ENCODE measurements at places on chromosomes 12 and 14.

DNA sequence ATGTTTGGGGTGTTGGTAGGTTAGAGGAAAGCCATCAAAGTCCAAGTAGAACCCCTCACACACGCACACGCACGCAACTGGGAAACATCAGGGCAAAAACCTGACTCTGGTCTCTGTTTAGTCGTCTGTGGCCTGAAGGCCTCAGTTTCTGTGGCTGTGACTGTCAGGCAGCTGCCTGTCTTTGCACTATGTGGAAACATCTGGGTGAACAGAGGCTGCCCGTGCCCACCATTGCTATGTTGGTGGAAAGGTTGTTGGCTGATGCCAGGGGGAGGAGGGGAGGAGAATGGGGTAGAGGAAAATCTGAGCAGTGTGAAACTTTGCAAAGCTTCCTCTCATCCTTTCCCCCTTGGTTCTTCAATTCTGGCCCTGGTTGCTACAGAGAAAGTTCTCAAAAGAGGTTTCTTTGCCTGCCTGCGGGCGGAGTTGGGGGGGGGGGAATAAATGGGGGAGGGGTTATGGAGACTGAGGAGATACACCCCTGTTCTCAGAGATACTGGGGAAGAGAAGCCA is 7.5 kb downstream of the HOXC10 start:
- no peak for DNase-seq

DNA sequence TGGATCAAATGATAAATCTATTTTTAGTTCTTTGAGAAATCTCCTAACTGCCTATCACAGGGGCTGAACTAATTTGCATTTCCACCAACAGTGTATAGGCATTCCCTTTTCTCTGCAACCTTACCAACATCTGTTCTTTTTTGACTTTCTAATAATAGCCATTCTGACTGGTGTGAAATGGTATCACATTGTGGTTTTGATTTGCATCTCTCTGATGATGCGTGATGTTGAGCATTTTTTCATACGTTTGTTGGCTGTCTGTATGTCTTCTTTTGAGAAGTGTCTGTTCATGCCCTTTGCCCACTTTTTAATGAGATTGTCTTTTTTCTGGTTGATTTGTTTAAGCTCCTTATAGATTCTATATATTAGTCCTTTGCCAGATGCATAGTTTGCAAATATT is 67.1 kb downstream of the IFNG-AS1 start:
- no peak for DNase-seq

- DNase-seq: no peak
Measured at GRCh38 chr14:73221945-73222344, 15.4 kb upstream of the PAPLN start.

DNA sequence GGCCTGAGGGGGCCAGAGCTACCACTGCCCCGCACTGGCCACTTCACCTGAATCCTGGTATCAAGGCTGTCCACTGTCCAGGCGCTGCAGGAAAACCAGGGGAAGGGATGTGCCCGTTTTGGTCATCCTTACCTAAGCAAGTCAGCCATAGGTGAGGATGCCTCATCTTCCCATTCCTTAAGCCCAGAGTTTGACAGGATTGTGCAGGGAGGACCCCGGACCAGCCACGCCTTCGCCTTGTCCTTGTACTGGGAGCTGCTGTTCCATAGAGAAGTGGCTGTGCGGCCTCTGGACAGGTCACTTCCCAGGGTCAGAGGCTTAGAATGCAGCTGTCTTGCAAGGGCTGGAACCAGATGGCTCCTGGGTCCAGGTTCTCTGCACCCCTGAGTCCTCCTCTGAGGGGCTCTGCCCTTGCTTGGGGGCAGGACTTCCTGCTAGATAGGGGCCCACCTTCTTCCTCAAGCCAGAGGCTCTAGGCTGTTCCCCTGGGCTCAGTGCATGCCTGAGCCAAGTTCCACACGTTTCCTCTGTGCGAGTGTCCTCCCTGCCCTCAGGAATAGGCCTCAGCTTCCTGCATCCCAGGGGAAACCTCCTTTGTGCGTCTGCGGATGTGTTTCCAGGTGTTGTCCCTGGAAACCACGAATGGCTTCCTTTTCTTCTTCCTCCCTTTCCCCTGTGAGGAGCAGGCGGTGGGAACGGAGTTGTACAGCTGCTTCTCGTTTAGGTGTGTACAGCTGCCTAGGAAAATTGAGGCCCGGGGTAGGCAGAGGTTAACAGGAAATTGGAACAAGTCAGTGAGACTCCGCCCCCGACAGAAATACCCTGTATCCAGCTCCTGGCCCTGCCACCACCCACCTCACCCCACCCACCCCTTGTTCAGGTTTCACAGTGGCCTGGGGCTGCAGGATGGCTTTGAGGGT is 54.3 kb upstream of the RIN3 start:
- DNase-seq: peak; percentile 28

- DNase-seq: peak; percentile 33
Measured at GRCh38 chr14:69260861-69261564, 1.1 kb downstream of the GALNT16 start.

DNA sequence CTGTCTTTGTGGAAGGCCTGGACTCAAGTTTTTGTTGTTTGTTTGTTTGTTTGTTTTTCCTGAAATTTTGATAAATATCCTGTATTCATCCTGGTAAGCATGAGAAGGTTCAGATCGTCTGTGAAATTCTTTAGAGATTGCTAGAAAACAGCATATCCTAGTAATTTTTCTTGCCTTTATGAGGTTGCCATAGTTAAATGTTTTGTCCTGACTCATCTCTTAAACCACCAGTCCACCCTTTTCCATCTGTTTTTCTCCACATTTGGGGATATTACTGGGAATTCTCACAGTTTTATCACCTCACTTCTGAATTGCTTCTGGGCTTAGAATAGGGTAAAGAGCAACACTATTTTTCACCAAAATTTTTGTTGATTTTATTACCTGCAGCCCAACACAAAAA is 248.3 kb downstream of the FBXL14 start:
- no peak for DNase-seq

- DNase-seq: no peak
Measured at GRCh38 chr14:105430565-105430964, 10.9 kb downstream of the MTA1 start.

DNA sequence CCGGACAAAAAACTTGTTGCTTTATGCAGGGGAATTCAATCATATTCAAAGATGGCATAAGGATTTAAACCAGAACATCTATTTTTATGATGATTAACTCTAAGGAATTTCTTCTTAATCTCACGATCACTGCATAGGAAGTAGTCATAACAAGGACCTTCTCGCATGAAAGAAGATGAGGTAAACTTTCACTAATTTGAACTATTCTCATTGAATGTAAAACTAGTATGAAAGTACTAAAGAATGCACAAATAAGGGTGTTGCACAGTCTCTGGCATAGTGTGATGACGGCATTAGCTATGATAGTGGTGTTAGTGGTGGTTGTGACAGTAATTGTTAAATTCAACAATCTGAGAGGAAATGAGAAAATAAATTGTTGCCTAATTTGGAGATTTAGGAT is 280.0 kb downstream of the SLC6A15 start:
- DNase-seq: no peak

GRCh38 chr14:61264651-61265050 is 16.5 kb downstream of the TMEM30B start:
- no peak for DNase-seq

DNA sequence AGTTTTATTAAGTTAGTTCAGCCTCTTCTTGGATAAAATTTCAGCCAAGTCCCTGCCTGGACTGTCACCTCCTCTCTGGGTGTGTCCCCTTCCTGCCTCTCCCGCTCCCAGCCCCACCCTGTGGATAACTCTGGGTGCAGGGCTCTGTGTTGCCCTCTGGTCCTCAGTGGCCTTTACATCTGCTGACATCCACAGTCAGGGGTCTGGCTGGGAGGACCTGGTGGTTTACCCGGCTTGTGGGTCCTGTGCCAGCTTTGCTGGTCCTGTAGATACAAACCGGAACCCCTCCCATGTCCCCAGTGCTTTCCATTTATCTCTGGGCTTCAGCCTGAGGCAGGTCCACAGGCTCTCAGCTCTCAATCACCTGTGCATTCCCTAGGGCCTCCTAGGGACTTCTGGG is 28.9 kb upstream of the PLEKHG3 start:
- no peak for DNase-seq

DNA sequence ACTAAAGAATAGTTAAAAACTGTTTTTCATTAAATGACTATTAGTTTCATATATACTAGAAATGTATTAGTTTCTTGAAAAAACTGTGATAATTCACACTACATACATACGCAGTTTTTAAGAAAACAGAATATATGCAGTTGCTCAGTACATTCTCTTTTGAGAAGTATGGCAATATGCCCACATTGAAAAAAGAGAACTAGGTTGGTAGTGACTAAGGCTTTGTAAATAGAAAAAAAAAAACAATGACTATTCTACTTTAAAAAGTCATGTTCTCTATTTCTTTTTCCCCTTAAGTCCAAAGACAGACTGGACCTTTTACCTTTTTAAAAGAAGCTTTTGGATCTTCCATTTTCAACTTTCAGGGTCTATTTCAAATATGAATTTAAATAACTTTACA is 25.0 kb downstream of the SNX6 start:
- no peak for DNase-seq

- DNase-seq: no peak
Measured at GRCh38 chr12:98470469-98471082, 44.8 kb upstream of the TMPO start.

DNA sequence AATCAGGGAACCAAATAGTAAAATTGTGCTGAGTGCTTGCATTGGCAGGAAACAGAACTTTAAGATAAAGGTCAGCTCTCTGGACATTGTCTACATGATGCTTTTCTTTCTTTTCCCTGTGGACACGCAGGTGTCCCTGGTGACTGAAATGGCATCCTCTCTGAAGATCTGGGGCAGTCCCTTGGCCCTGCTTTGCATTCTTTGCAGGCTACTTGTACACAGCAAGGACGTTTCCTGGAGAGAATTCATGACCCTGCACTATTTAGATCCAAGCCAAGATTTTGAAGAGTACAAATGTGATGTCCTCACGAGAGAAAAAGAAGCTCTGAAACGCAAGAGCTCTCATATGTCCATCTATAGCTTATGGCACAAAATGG is 11.3 kb upstream of the EDDM3A start:
- DNase-seq: no peak

GRCh38 chr12:2796187-2796666 is 1.5 kb downstream of the FKBP4 start:
- DNase-seq: peak; percentile 52

GRCh38 chr14:53054457-53054856 is 98.7 kb downstream of the DDHD1 start:
- no peak for DNase-seq

DNA sequence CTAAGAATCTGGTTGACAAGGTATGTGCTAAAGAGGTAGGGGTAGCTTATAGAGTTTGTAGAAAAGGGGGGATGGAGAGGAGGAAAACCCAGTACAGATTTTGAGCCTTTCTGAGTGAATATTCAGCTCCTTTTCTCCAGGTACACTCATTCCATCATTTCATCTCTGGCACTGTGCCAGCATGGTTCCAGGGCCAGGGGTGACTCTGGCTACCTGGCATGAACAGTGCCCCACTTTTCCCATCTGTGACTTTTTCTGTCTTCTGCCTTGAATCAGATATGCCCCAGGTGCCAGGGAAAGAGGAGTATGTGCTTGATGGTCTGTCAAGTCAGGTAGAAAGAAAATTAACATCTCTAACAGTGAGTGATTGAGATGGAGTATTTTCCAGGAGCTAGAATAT is 175.7 kb downstream of the CACNA1C start:
- no peak for DNase-seq

GRCh38 chr14:96066976-96067375 is 27.8 kb downstream of the C14orf132 start:
- DNase-seq: no peak

DNA sequence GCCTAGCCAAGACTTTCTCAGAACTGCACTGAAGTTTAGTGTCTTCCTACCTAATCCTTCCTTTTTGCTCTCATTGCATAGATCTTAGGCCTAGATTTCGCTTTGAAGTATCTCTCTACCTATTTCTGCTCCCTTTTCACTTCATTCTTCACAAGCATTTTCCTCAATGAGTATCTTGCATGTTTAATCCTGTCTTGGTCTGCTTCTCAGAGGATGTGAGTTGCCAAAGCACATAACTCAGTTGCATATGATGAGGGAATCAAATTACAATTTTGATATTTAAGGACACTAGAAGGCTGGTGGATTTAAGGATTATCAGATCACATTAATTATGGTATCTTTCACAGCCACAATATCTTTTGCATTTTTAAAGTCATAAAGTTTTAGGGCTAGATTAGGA is 195.5 kb upstream of the DAAM1 start:
- no peak for DNase-seq

GRCh38 chr12:131375972-131376345 is 334.9 kb upstream of the SFSWAP start:
- no peak for DNase-seq

DNA sequence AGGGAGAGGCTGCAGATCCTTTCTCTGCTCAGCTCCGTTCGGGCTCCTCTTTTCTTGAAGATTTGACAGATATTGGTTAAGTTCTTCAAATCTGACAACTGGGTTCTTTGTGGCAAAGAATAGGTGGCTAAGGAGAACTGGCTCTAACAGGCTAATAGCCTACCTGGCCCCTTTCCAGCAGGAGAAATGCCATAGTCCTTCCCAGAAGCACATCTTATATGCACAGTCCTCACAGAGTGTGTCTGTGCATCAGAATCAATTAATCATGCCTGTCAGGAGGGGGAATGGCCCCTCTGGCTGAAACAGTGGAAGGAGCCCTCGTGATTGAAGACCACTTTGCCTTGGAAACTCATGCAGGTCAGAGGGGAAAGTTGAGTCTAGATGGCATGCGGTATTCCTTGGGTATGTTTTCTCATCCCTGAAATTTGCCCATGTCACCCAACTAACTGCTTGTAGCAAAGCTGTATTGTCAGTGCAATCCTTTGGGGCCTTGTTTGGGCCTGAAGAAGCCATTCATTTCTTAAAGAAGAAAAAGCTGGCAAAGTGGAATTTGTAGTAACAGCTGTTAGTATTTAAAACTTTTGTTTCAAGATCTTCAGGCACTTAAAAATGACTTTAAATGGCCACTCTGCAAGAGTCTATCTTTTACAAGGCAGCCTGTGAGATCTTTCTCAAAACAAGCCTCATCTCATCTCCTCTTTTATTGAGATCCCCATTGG is 251.5 kb downstream of the ZFP36L1 start:
- no peak for DNase-seq

- DNase-seq: no peak
Measured at GRCh38 chr14:51967521-51967920, 21.8 kb upstream of the RTRAF start.

- no peak for DNase-seq
Measured at GRCh38 chr14:50846226-50846880, 15.4 kb upstream of the NIN start.

DNA sequence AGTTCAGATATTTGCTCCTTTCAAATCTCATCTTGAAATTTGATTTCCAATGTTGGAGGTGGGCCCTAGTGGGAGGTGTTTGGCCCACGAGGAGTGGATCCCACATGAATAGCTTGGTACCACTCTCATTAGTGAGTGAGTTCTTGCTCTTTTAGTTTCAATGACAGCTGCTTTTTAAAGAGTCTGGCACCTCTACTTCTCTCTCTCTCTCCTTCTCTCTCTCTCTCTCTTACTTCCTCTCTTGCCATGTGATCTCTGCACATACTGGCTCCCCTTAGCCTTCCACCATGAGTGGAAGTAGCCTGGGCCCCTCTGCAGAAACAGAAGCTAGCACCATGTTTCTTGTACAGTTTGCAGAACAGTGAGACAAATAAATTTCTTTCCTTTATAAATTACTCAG is 25.1 kb downstream of the GPR65 start:
- no peak for DNase-seq

Data from NCI-H2081 (cell line).